Thoracic aorta (tissue), 2 donors: ENCODE measurements at places on chromosomes 1 and 21. TPM values are rescaled to one million over a fixed set of nuclear protein-coding genes. Genes with fewer than 3 reads are reported as not detected.

Gene PALMD
- 23.3 TPM for total RNA-seq

Gene ODF2L
- 74.5 TPM for total RNA-seq

Gene VSIG8
- not detected for total RNA-seq

Gene DENND2D
- 15.8 TPM for total RNA-seq

GRCh38 chr1:54500107-54500431, 48.0 kb upstream of the ACOT11 start:
- DNase-seq: no peak

DNA sequence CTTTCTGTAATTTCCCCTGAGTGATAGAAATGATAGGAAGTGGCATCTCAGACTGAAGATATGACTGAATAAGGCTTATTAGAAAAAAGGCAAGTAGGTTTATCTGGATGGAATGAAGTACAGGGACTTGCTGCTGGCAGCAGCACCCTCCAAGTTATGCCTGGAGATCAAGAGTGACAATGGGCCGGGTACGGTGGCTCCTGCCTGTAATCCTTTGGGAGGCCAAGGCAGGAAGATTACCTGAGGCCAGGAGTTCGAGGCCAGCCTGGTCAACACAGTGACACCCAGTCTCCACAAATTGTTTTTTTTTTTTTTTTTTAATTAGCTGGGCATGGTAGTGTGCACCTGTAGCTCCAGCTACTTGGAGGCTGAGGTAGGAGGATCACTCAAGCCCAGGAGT, 87.8 kb downstream of the SCCPDH start:
- no peak for DNase-seq

GRCh38 chr1:153483776-153484175, 23.3 kb upstream of the S100A7 start:
- no peak for DNase-seq

GRCh38 chr1:164682570-164682969, 123.6 kb downstream of the PBX1 start:
- no peak for DNase-seq

GRCh38 chr1:110087812-110088738, 17.6 kb upstream of the ALX3 start:
- no peak for DNase-seq

- DNase-seq: no peak
Measured at GRCh38 chr21:28949318-28949717, 43.4 kb downstream of the LTN1 start.

DNA sequence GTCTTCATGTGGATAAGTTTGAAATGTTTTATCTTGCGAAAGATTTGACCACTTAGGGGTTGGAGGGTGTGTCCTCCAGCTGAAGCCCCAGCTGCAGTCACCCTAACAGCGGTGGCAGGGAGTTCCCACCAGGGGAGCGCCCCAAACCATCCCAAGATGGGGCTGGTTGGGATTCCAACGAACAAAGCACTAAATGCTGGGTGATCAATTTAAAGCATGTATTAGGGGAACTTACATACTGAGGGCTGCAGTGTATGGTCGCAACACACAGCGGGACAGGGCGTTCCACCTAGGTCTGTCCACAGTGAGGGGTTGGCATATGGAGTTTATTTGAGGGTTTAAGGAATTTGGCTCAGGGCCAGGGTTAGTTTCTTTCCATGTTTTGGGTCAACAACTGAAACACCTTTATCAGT, 26.3 kb downstream of the SLC37A1 start:
- no peak for DNase-seq

DNA sequence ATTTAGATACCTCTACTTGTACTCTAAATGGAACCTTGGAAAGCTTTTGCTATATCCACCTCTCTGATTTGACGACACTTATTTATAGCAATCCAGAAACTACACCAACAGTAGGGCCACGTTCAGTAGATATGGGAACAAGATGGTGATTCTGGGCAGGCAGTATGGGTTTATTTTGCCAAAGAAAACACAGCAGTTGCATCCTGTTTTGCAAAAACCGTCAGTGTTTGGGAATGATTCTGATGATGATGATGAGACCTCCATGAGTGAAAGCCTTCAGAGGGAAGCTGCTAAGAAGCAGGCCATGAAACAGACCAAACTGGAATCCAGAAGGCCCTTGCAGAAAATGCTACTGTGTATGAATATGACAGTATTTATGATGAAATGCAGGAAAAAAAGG, 41.5 kb upstream of the NEXN start:
- no peak for DNase-seq

DNA sequence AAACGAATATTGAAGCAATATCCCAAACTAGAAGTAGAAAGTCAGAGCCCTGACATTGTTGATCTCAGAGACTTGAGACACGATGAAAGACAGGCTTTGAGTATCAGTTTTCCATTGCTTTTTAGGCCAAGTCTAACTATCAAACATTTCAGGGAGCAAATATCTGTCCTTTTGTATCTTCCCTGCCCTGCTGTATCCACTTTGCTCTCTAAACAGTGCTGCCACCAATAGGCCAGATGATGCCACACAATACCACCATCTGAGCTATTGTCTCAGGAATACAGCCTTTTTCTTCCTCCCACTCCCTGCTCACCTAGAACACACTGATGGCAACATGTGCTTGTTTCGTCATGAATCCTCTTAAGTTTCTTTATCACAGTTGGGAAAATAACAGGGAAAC, 62.6 kb upstream of the SPAG17 start:
- DNase-seq: no peak
